ENCODE measurements at places on chromosomes 12 and 14. TPM values are rescaled to one million over a fixed set of nuclear protein-coding genes. Genes with fewer than 3 reads are reported as not detected.

The ACVRL1 gene
- 55.7 TPM for total RNA-seq

The GYS2 gene
- total RNA-seq: not detected

The NTS gene
- total RNA-seq: 5.2 TPM

The HCAR3 gene
- 0.44 TPM for total RNA-seq

All from spinal cord (tissue), 10 donors.